SK-MEL-5 (cell line): ENCODE measurements at places on chromosomes 6 and 20. TPM values are rescaled to one million over a fixed set of nuclear protein-coding genes. Genes with fewer than 3 reads are reported as not detected.

DNA sequence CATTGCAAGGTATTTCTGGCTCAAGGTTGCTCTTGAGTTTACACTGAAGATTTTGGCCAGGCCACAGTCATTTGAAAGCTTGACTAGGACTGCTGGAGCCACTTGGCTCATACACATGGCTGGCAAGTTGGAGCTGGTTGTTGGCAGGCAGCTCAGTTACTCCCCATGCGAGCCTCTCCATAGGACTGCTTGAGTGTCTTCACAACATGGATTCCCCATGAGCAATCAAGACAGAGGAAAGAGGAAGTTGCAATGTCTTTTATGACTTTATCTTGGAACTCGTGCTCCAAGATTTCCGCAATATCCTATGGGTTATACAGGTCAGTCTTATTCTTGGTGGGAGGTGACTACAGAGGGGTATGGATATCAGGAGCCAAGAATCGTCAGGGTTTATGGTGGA lies 1.4 kb upstream of the MANBAL start:
- DNase-seq = no peak

- no peak for DNase-seq
Measured at GRCh38 chr6:32857156-32857891, 3.3 kb downstream of the PSMB9 start.

The SPEF1 gene
- total RNA-seq = 0.40 TPM in 1 of 2 replicates, not detected in the other

The SLC26A8 gene
- not detected in 2 replicates for total RNA-seq

The HTR1B gene
- not detected in 2 replicates for total RNA-seq

- no peak for DNase-seq
Measured at GRCh38 chr6:14924126-14925024, 321.5 kb upstream of the JARID2 start.

GRCh38 chr20:46312075-46312944 lies 4.0 kb upstream of the CDH22 start:
- DNase-seq = no peak

- peak; percentile 80 for DNase-seq
Measured at GRCh38 chr6:34462551-34462971, 3.3 kb upstream of the PACSIN1 start.

GRCh38 chr6:131430531-131430930 lies 142.5 kb upstream of the ARG1 start:
- DNase-seq = no peak

The HAO1 gene
- total RNA-seq = not detected in 2 replicates

DNA sequence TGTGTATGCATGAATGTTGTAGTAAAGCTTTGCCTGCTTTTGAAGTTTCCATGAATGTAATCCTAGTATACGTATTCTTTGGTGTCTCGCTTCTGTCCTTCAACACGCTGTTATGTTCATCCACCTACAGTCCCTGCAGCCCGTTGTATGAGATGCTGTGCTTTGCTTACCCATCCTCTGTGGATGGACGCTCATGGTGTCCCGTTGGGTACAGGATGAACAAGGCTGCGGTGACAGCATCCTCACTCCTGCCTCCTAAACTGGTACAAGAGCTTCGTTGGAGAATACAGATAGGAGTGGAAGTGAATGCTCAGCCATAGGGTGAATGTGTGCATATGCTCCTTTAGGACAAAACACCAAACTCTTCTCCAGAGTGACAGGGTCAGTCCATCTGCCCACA lies 366.2 kb downstream of the ZFAND3 start:
- no peak for DNase-seq

DNA sequence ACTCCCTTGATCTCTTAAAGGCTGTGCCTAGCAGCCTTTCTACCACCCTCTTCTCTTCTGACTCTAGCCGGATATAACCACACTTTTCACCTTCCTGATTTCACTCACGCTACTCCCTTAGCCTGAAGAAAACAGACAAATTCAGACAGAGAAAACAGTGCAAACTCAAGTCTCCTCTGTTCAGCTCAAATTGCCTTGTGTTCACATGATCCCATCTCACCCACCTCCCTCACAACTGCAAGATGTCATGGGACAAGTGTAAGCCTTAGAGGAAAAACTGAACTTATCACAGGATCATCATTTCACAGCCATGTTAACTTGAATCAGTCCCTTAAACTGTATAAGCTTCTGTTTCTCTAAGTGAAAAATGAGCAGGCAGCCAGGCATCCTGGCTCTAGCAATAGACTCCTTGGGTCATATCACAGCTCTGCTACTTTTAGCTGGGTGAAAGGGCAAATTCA lies 66.5 kb upstream of the TENT5A start:
- peak; percentile 21 for DNase-seq

DNA sequence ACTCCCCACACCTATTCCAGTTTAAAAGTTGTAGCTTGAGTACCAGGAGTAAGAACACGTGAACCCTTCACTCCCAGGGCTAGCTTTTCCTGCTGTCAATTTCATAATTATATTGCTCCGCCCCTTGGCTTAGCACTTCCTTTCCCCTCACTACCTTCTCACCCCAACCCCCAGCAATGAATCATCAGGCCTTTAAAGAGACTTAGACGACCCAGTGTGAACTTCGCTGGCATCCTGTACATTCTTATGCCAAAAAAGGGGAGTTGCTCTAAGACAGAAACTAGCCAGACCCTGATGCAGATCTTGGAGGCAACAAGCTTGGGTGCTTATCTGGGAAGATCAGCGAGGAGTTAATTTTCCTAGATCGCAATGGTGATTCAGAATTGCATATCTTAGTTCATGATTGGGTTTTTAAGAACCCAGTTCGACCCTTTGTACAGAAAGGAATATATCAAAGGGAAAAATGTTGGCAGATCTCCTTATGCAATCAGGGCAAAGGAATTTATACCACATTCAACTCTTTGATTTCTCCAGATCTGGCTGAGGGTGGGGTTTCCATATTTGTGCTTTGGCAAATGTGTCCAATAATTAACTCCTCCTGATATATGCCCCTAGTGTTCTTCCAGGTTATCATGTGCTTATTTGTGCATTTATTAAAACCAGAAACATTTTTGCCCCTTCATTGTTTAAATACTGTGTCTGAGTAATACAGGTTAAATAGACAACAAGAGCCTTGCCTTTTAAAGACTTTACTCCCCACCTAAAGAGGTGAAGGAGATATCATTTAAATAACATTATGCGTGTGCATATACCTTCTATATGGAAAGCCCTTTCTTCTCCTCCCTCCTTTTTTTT lies 8.1 kb upstream of the ATXN1 start:
- peak; percentile 65 for DNase-seq

DNA sequence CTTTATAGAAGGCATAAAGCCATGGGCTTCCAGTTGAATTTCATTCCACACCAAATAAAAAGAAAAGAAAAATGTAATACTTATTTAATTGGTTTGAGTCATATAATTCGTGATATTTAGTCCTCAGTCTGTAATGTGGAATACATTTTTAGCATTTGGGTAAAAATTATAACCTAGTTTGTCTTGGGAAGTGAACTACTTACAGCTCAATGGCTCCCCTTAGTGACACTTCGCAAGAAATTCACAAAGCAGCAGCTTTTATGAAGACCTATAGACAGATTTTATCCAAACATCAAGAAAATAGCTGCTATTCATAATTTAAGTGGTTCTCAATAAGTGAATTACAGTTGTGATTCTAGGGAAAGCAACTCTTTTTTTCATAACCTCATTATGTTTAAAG lies 72.1 kb downstream of the RSPO3 start:
- peak; percentile 39 for DNase-seq
